ENCODE measurements at places on chromosomes 13 and 19. TPM values are rescaled to one million over a fixed set of nuclear protein-coding genes. Genes with fewer than 3 reads are reported as not detected.

WDR62 gene
- 13.7 TPM for total RNA-seq

B3GNT8 gene
- total RNA-seq: not detected

CATSPERD gene
- total RNA-seq: not detected

CABP5 gene
- total RNA-seq: not detected

ZNF471 gene
- total RNA-seq: 0.98 TPM

CD22 gene
- not detected for total RNA-seq

PRKCG gene
- total RNA-seq: 0.20 TPM

S1PR5 gene
- 1.6 TPM for total RNA-seq

ZNF575 gene
- 0.35 TPM for total RNA-seq

ZNF77 gene
- total RNA-seq: 4.6 TPM

ATP7B gene
- 2.0 TPM for total RNA-seq

NLRP9 gene
- total RNA-seq: not detected

PTBP1 gene
- total RNA-seq: 249 TPM

FOSB gene
- total RNA-seq: 1.7 TPM

PRR19 gene
- total RNA-seq: not detected

ZNF599 gene
- total RNA-seq: 0.98 TPM

LGALS14 gene
- not detected for total RNA-seq

All from NCI-H460 (cell line).